Upper lobe of left lung (tissue), 6 donors: ENCODE measurements at places on chromosomes 4 and X. TPM values are rescaled to one million over a fixed set of nuclear protein-coding genes. Genes with fewer than 3 reads are reported as not detected.

HMX1 gene
- total RNA-seq, result not detected

PRR32 gene
- not detected for total RNA-seq

GRCh38 chr4:172045981-172046380 lies 232.8 kb downstream of the GALNTL6 start:
- DNase-seq, result no peak

DNA sequence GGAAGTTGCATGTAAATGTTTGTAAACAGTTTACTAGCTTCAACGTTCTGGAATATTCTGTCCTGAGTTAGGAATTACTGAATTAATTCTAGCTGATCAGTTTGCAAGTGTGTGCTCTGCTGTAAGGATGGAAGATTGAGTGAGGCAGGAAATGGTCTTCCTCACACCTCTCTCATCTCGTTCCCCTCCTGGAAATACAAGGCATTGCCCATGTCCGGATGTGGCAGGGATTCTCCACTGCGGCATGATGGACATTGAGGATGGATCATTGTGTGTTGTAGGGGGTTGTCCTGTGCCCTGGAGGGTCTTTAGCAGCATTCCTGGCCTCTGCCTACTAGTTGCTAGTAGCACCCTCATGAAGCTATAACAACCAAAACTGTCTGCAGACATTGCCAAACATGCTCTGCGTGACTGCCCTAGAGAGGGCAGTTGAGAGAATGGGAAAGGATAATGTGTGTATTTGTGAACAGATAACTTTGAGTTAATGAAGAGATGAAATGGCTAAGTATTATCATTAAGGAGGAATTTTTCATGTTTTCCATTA lies 12.6 kb downstream of the CA5B start:
- DNase-seq, result no peak

- DNase-seq, result no peak
These were observed 226.1 kb upstream of the ANXA3 start for GRCh38 chr4:78325271-78326157.

- DNase-seq, result no peak
These were observed 349.3 kb upstream of the GALNT7 start for GRCh38 chr4:172819353-172819752.

- no peak for DNase-seq
These were observed 325.2 kb downstream of the CAMK2D start for GRCh38 chr4:113436360-113436759.

DNA sequence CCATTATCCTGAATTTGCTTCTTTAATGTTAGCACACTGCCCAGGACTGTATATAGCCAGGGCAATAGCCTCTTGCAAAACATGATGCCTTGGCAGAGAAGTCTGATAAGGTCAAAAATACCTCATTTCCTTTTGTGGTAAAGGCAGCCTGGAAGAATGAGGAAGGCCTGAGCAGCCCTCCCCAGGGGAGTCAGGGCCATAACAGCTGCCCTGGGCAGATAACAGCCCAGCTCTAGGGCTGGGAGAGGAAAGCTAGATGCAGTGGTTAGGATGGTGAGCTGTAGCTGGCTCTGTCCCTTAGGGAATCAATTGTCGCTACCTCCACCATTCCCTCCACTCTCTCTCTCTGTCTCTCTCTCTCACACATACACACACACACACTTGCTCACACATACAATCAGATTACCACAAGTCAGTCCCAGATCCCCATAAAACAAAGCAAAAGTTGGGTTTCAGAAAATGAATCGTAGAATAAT lies 29.2 kb downstream of the EFHC2 start:
- no peak for DNase-seq
